ENCODE measurements at places on chromosomes 1 and 21.

DNA sequence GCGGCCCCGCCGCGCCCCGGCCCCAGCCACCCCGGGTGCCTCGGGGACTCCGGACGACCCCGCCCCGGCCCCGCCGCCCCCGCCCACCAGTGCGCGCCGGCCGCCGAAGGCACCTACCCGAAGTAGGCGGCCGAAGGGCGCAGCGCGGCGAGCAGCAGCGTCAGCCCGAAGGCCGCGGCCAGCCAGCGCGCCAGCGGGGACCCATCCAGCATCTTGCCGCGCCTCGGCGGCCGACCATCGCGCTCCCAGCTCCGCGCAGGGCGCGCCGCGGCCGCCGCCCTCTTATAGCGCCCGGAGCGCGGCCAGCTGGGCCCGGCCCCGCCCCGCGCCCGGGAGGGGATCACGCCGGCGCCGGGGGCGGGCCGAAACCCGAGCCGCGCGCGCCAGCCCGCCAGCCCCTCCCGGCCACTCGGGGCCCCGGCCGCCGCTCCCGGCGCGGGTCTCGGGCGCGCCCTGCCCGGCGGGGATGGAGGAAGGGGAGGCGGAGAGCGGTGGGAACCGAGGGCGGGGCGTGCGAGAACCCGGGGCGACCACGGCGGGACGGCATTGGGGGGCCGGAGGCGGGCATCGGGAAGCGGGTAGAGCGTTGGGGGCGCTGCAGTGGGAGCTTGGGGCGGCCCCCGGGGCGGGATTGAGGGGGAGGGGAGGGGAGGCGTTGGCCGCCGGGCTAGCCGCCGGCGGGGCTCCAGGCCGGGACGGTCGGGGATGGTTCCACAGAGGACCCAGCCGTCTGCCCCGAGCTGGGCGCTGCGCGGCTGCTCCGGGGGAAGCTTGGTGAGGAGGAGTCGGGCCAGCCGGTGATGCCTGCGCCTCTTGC is at the start of gene WNT9A:
TSS of gene WNT9A (minus strand) at position 257 of the 817 bp plus-strand sequence. CDS start at position 212, 45 bp downstream.
- DNase-seq, result peak; percentile 81

DNA sequence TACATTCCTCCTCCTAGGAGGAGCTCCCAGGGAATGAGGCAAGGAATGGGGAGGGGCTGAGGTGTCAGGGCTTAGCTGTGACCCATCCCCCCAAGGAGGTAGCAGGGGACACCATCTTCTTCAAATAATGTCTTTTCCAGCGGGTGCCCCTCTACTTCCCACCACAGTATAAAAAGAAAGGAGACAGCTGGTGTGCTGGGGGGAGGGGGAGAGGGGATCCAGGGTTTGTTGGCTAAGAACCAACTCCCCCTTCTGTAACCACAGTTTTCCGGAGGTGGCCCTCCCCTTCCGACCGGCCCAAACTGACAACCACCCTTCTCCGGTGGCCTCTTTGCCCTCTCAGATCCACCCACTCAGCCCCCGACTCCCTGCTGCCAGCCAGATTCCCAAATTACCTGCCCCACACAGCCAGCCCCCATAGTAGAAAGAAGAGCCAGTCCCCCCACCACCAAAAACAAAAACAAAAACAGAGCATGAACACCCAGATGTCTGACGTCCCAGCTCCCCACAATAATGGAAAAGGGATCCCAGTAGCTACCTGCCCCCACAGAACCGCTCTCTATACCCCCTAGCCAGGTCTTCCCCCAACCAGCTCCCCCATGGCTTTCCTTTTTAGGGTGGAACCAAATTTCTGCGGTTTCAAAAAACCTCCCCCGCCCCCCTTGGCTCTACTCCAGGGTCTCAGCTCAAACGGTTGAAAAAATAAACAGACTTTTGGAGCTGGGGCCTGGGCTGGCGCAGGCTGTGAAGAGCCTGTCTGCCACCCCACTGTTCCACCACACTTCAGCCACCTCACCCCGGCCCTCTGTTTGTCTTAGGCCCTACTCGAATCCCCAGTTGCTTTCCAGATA is 2.1 kb downstream of the ARHGEF2 start:
- peak; percentile 79 for DNase-seq

DNA sequence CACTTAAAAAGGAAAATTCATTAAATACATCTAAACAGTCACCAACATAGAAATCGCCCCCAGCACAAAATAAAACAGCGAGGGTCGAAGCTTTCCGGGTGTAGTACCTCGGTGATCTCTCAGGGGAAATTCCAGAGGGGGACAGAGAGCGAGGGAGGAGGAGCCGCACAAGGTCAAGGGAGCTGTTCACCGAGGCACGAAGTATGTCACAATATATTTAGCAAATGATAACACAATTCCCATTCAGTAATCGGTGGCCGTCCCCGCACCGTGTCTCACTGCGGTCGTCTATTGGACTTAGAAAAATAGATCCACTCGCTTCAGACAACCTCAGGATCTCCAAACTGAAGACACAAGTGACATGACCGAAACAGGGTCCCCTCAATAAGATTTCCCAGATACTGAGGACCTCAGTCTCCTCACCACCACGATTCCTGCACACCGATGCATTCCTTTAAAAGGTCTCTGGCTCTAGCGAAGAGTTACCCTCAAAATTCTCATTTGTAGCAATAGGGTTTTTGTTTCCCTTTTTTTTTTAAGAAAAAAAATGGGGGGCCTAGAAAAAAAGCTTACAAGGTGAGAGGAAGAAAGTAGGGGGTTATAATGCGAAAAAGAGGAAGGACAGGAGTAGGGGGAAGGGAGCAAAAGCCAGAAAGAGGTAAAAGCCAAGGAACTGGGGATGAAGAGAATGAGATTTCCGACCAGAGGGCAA is 1.1 kb downstream of the LPGAT1 start:
- DNase-seq, result peak; percentile 56

DNA sequence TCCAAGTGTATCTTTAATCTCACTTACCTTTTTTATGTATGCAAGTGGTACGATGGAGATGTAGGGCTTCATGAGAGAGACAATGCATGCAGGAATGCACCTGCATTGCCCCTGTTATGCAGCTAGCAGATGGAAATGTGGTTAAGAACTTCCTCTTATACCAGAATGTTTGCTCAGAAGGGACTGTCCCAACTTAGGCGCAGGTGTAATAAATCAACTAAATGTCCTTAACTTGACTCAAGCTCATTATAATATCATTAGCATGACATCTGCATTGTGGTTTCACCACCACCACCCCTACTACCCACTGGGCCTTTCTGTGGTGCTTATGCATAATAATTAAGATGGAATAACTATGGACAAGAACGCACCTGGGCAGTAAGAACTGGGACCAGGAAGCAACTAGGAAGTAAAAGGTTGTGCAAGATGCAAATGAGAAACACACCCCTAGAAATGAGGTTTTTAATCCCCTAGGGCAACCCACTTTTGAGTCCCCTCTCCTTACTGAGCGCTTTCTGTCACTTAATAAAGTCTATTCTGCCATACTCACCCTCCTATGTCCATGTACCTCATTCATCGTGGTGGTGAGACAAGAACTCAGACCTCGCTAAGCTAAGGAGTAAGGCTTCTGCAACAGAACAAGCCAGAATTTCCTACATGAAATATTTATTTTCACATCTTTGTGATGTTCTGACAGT is 1103.3 kb upstream of the B3GALT2 start:
- DNase-seq, result no peak

DNA sequence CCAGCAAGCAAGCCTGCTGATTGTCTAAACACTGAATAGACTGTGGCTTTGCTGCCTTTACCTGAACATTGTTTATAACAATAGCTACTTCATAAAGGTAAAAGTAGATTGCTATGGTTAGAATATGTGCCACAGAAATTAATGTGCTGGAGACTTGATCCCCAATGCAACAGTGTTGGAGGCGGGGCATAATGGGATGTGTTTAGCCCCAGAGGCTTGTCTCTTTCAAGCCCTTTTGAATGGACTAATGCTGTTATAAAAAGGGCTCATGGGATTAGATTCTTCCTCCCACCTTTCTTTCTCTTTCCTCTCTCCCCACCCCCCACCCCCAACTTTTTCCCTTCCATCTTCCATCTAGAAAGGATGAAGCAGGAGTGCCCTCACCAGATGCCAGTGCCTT is 80.2 kb upstream of the PPP2R5A start:
- DNase-seq, result no peak

Measured in GM23248 (cell line).